Activated CD8-positive, alpha-beta memory T cell treated with anti-CD3 and anti-CD28 coated beads, Interleukin-2, amount 10 ng/mL, durations not matched to agents 7 days and 5 days (primary cell): ENCODE measurements at places on chromosomes 2 and 18. TPM values are rescaled to one million over a fixed set of nuclear protein-coding genes. Genes with fewer than 3 reads are reported as not detected.

Gene SIGLEC15
- total RNA-seq: not detected

DNA sequence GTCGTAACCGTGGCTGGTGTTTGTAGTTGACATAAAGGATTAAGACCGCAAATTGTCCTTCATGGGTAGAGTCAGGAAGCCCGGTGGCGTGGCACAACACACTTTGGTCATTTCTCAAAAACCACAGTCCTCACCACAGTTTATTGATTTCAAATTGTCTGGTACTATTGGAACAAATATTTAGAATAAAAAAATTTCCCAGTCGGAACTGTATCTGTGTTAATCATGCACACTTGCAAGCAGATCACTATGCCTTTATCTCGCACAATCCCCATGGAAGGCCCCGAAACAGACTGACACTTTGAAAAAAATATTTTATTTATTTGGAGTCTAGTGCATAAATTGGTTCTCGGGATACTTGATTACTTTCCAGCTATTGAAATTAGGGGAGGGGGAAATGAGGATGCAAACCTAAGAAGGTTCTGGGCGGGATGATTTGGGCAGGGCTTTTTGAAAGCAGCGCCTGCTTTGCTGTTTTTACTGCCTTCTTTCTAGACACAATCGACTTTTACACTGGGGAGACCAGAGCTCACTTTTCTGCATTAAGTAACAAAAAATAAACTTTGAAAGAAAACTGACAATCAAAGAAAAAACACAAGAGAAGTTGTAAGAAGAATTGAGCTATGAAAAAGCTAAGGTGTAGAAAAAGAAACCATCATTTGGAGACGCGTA lies 15.4 kb upstream of the HOXD1 start:
- H3K27me3 ChIP-seq: peaks cover 84% of the 10 kb centered on the region
- no peaks in the 10 kb centered on the region for H3K36me3 ChIP-seq
- no peak overlapping the region for H3K27ac ChIP-seq

GRCh38 chr2:85525567-85525966 lies 13.4 kb upstream of the MAT2A start:
- DNase-seq: no peak
- H3K27ac ChIP-seq: no peak overlapping the region
- H3K27me3 ChIP-seq: peaks cover 33% of the 10 kb centered on the region
- no peak overlapping the region for H3K4me3 ChIP-seq
- H3K4me1 ChIP-seq: no peaks in the 10 kb centered on the region

GRCh38 chr2:99942561-99943347 lies 199.6 kb downstream of the AFF3 start:
- H3K27me3 ChIP-seq: no peaks in the 10 kb centered on the region
- no peak overlapping the region for H3K27ac ChIP-seq
- no peak overlapping the region for H3K4me3 ChIP-seq
- H3K36me3 ChIP-seq: no peaks in the 10 kb centered on the region

Gene GNAL
- not detected for total RNA-seq

Gene CHST10
- total RNA-seq: 14.8 TPM

- DNase-seq: no peak
- H3K36me3 ChIP-seq: no peaks in the 10 kb centered on the region
- no peaks in the 10 kb centered on the region for H3K4me1 ChIP-seq
- no peaks in the 10 kb centered on the region for H3K27me3 ChIP-seq
- H3K27ac ChIP-seq: no peak overlapping the region
Observed at GRCh38 chr2:140698636-140699035, 1432.2 kb downstream of the LRP1B start.

Gene KIF5C
- total RNA-seq: 16.2 TPM

Gene ICOS
- total RNA-seq: 26.9 TPM

DNA sequence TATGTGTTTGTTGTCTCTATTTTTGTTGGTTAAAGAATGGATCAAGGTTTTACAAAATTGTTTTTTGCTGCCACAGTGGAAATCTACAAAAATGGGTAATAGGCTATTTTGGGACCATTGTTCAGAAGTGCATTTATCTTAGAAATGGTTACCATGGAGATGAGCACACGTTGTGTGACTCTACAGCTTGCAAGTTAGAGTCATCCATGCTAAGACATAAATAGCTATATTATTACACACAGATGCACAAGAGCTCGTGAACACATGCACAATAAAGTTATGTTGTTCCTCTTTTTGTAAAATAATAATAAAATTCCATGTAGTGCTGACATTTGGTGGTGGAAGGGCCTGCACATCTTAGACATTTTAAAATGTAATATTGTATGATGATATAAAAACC lies 15.5 kb upstream of the DUSP19 start:
- H3K4me3 ChIP-seq: no peak overlapping the region
- peaks cover 5% of the 10 kb centered on the region for H3K4me1 ChIP-seq
- no peaks in the 10 kb centered on the region for H3K36me3 ChIP-seq
- H3K27ac ChIP-seq: no peak overlapping the region

Gene CCDC148
- total RNA-seq: not detected

DNA sequence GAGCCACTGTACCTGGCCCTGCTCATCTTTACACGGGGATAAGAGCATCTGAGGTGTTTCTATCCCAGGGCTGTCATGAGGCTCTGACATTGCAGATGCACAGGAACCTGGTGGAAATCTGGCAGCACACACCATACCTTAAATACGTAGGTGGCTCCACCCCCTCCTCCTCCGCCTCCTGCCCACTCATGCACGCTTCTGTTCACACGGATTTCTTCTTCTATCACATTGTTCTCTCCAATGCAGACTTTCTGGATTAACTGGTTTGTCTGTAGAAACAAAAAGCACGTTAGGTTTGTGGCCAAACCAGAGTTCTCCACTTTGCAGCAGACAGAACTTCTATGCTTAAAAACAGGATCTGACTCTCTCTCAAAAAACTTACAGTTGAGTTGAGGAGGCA lies 118.2 kb downstream of the CLIP4 start:
- no peak for DNase-seq
- H3K4me3 ChIP-seq: no peak overlapping the region
- peaks cover 6% of the 10 kb centered on the region for H3K27me3 ChIP-seq

DNA sequence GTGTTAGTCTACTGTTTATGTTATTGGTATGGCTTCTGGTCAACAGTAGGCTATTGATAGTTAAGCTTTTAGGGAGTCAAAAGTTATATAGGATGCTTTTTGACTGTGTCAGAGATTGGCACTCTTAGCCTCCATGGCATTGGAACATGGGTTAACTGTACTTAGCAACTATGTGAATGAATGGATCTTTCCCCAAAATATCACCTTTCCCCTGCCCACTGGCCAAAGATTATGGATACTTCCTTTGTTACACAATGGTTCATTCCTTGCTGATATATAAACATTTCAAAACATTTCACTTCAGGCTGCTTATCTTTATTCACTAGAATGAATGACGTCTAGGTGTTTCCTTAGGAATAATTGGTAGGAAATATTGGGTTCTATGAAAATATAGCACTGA lies 62.1 kb upstream of the DOCK10 start:
- DNase-seq: no peak
- no peak overlapping the region for H3K27ac ChIP-seq
- no peak overlapping the region for H3K4me3 ChIP-seq
- H3K4me1 ChIP-seq: no peaks in the 10 kb centered on the region

DNA sequence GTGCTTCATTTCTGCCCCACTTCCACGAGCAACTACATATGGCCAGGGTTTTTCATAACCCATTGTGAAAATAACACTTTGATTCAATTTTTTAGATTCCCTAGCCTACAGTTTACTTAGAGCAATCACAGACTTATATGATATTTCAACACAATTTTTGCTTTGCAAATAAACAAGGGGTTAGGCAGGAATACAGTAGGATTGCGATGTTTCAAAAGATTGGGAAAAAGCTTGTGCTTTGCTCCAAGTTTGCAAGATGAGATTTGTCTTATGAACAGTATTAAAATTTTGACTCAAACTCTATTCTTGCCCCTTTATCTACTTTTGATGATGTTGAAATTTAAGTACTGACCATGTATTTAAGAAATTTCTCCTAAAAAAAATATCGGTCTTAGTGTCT lies 814.5 kb upstream of the PIK3C3 start:
- H3K4me1 ChIP-seq: no peaks in the 10 kb centered on the region
- no peaks in the 10 kb centered on the region for H3K36me3 ChIP-seq
- H3K4me3 ChIP-seq: no peak overlapping the region
- no peaks in the 10 kb centered on the region for H3K27me3 ChIP-seq

GRCh38 chr18:58635891-58636290 lies 7.0 kb upstream of the ALPK2 start:
- H3K27me3 ChIP-seq: no peaks in the 10 kb centered on the region
- H3K27ac ChIP-seq: no peak overlapping the region
- no peak overlapping the region for H3K4me3 ChIP-seq
- DNase-seq: no peak
- peaks cover 2% of the 10 kb centered on the region for H3K36me3 ChIP-seq

GRCh38 chr18:52700816-52701215 lies 360.8 kb downstream of the DCC start:
- H3K27ac ChIP-seq: no peak overlapping the region
- H3K36me3 ChIP-seq: no peaks in the 10 kb centered on the region
- H3K4me3 ChIP-seq: no peak overlapping the region

GRCh38 chr2:144508172-144508851 lies 11.6 kb downstream of the ZEB2 start:
- peaks cover 77% of the 10 kb centered on the region for H3K4me1 ChIP-seq
- H3K27ac ChIP-seq: peak overlapping the region; percentile 33
- peaks cover 17% of the 10 kb centered on the region for H3K36me3 ChIP-seq
- H3K4me3 ChIP-seq: peak overlapping the region; percentile 2
- no peak for DNase-seq

DNA sequence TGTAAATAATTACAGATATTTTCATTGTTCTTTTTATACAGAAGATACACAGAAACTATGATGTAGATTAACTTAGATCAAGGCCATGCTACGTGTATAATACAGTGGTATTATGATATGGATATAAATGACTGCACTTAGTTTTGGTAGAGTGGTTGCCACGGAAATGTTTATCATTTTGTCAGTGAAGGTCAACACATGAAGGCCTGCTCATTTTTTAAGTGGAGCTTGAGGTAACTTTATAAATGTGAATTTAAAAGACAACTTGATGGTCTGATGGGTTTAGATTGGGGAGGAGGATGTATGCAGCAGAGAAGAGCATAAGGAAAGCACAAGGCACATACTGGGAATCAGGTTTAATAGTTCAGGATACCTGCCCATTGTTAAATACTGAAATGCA lies 14.4 kb upstream of the BBS5 start:
- H3K27ac ChIP-seq: peak overlapping the region; percentile 24
- no peaks in the 10 kb centered on the region for H3K36me3 ChIP-seq
- DNase-seq: no peak
- peaks cover 2% of the 10 kb centered on the region for H3K27me3 ChIP-seq
- no peaks in the 10 kb centered on the region for H3K4me1 ChIP-seq

DNA sequence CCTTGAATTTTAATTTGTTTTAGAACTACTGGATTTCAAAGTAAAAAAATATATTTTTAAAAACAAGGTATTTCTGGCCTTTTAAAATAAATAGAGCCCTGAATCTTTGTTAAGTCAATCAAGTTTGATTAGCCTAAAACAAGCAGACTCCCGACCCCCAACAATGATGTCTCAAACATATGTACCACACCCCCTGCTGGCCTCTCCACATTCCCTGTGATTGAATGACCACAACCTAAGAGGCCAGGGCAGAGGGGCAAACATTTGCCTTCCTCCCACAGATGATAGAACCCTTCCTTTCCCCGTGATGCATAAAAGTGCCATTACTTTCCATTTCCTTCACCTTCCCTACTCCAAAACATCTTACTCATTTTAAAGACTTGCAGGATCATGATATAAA lies 130.9 kb downstream of the STK39 start:
- H3K4me3 ChIP-seq: no peak overlapping the region
- peaks cover 4% of the 10 kb centered on the region for H3K36me3 ChIP-seq

DNA sequence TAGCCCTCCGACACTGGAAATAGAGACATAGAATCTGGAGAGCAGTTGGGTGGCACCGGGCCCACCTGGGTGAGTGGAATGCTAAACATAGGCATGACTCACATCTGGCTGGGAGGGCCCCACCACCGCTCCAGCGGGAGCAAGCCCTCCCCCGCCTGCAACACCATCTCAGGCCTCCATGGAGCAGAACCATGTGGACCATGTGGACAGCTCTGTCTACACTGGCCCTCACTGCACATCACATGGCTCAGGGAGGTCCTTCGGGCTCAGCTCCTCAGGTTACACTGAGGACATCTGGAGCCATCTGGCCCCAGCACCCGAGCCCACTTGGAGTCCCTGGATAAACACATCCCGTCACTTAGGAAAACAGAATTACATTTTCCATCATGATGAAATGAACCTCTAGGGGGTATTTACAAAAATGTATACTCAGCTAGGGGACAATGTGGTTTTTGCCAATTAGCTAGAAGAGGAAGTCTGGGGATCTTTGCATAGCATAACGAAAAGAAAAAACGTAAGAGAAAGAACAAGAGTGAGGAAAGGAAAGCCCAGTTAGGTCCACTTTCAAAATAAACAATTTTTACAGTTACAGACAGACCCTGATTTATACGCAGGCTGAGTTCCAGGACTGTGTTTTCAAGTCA lies 30.7 kb upstream of the MLPH start:
- no peaks in the 10 kb centered on the region for H3K36me3 ChIP-seq
- H3K27ac ChIP-seq: no peak overlapping the region
- H3K4me1 ChIP-seq: peaks cover 10% of the 10 kb centered on the region
- no peak overlapping the region for H3K4me3 ChIP-seq

- no peak overlapping the region for H3K27ac ChIP-seq
- no peak for DNase-seq
- no peaks in the 10 kb centered on the region for H3K36me3 ChIP-seq
- H3K27me3 ChIP-seq: no peaks in the 10 kb centered on the region
Observed at GRCh38 chr18:53441761-53442414, 782.6 kb downstream of the MBD2 start.

DNA sequence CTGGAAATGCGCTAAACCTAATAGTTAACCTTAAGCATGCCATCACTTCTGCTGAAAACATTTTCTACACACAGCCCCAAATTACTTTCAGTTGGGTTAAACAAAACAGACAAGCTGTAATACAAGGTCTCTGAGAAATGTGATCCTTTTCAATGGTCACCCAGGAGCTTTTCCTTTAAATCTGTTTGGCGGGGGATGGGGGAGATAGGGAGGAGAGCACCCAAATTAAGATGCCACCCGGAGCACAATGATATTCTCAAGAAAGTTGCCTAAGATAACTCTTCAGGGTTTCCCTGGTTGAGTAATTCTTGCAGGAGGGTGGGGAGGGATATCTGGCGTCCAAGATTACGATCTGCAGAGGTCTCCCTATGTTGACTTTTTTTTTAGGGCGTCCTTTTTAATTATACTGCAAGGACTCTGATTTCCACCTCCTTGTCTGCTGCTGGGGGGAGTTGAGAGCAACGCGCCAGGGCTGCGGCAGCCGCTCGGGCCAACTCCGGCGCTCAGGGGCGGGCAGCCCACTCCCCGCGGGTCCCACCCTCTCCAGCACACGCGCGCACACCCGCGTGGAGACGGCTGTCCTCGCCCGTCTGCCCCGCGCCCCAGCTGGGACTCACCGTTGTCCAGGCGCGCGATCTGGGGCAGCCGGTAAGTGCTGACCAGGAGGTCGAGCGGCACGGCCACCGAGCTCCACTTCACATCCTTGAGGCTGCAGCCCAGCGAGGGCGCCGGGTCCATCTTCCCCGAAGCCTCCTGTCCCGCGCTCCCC lies 807 bp downstream of the GAREM1 start:
- no peak for DNase-seq
- H3K4me1 ChIP-seq: peaks cover 19% of the 10 kb centered on the region
- H3K27ac ChIP-seq: no peak overlapping the region
- no peaks in the 10 kb centered on the region for H3K36me3 ChIP-seq
- H3K27me3 ChIP-seq: peaks cover 70% of the 10 kb centered on the region

Gene RESP18
- total RNA-seq: not detected

Gene MSH6
- total RNA-seq: 103 TPM
